ENCODE measurements at places on chromosomes 2 and 18.
A peak's percentile ranks its signal among the peaks of the same experiment; 100 is the strongest.

- DNase-seq, result no peak
These were observed 510.1 kb upstream of the SLC39A10 start for GRCh38 chr2:195146761-195147541.

GRCh38 chr18:30527226-30527625 is 515.3 kb downstream of the DSC3 start:
- peak; percentile 9 for DNase-seq

- no peak for DNase-seq
These were observed 78.9 kb downstream of the UXS1 start for GRCh38 chr2:106115250-106115649.

DNA sequence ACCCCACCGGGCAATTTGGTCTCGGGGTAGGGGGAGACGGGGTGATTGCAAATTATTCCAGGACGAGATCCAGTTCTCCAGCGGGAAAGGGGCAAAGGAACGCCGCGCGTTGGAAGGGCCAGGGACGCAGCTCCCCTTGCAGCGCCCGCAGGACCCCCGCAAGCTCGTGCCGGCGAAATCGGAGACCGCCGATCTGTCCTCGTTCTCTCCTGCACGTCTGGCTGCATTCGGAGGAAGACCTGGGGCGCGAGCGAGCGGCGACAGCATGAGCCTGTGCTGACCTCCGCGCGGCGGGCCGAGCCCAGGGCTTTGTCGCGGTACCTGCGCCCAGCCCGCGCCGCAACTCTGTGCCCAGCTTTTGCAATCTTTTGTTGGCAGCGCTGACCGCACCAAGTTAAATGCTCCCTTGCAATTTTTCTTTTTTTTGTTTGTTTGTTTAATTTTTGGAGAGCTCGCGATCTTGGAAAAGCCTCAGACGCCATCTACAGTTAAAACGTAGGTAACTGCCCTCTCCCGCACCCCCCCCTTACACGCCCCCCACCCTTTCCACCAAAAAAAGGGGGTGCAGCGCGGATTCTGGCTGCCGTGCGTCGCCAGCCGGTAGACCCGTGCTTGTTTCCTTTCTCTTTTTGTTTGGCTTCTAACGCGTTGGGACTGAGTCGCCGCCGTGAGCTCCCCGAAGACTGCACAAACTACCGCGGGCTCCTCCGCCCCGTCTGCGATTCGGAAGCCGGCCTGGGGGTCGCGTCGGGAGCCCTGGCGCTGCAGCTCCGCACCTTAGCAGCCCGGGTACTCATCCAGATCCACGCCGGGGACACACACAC is 667 bp downstream of the TRIB2 start:
- DNase-seq, result peak; percentile 85

DNA sequence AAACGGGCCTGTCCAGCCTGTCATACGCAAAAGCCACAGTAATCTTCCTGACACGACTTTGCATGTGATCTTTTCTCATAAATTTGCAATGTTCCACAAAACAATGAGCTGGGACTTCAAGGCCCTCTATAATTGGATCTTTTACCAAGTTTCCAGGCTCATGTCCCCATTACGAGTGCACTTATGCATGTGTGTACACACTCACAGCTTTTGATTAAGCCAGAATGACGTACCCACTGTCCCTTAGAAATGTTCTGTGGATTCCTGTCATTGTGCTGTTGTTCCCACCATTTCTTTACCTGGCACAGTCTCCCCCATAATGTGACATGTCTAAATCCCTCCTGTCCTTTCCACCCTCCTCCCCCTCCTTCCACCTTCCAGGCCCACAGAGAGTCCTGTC is 19.7 kb upstream of the TMEM247 start:
- DNase-seq, result no peak

DNA sequence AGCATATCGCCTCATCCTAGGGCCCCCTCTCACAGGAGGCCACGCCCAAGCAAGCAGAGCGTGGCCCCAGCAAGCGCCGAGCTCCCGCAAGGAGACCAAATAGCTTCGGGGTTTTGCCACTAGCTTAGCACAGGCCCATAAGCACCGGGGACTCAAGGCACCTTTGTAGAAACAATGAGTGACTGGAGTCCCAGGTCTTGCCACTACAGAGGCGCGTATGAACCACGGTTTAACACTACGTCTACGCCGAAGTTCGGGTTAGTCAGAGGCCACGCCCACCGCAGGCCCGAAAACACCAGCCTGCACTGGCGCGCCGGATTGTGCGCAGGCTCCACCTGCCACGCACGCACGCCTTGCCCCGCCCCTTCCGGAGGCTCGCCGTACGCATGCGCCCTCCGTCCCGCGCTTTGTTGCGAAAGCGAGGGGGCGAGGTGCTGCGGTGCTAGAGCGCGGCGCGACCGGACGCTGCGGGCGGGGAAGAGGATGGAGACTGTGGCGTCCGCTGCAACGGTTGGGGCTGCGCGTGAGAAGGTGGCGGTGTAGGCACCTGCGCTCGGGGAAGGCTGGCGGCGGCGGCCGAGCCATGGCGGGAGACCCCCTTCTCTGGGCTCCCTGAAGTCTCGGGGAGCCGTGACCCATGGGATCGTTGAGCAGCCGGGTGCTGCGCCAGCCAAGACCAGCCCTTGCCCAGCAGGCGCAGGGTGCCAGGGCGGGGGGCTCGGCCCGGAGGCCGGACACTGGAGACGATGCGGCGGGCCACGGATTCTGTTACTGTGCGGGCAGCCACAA is at the start of gene GMCL1:
Gene GMCL1 (plus strand): TSS at position 405 of the 789 bp plus-strand sequence. CDS start 233 bp downstream, at position 638.
- DNase-seq, result peak; percentile 99

- DNase-seq, result no peak
These were observed 431.8 kb upstream of the SPHKAP start for GRCh38 chr2:228613133-228613850.

- no peak for DNase-seq
These were observed 230.8 kb upstream of the LINC00305 start for GRCh38 chr18:64379662-64380061.

DNA sequence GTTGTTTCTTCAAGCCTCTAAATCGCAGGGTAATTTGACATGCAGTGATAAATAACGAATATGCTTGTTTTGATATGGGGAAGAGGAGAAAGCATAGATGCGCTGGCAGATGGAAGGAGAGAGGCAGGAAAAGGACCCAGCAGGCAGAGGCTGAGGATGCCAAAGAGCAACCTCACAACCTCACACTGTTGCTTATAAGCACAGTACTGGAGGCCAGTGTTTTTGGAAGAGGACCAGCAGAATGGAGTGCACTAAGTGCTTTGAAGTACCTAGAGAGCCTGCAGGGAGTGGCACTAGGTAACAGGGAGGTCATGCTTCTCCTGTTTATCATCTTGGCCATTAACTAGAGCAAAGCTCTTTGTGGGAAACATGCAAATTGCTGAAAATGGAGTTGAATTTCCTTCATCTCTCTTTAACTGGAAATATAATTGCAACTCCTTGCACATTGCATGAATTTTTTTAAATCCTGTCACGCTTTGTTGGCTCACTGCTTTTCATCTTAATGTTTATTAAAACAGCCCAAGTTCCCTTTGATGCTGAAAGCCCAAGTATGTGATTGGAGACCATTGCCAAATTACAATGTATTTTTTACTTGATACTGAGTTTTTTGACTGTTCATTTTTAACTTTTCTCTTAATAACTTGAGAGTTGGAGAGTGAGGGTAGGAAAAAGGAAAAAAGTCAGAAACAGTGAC is 236.4 kb downstream of the LRRTM1 start:
- no peak for DNase-seq

GRCh38 chr2:239873656-239874635 is 151.2 kb downstream of the NDUFA10 start:
- DNase-seq, result no peak

DNA sequence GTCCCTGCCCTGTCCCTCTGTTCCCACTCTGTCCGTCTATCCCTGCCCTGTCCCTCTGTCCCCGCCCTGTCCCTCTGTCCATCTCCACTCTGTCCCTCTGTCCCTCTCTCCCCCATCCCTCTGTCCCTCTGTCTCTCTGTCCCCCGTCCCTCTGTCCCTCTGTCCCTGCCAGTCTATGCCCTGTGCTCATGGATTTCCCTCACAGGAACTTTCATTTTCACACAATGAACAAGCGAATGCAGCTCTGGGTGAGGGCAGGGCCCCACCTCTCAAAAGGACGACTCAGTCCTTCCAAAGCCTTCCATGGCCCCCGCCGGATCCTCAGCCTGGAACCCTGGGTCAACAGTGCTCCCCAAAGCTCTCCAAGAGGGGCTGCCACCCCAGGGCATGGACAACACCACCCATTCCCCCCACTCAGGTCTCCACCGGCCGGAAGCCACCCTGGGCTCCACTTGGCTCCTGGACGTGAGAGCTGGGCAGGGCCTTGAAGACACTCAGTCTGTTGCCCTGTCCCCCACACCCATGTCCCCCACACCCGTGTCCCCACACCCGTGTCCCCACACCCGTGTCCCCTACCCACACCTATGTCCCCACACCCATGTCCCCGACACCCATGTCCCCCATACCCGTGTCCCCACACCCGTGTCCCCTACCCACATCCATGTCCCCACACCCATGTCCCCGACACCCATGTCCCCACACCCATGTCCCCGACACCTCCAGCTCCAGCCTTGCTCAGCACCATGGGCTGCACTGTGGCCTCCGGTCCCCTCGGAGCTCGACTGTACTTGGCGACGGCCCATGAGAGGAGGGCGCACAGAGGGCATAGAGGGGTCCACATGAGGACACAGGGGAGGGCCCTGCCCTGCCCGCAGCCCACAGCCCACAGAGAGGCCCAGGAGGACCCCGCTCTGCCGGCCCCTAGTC is 156.0 kb downstream of the PXDN start:
- DNase-seq, result no peak

- DNase-seq, result no peak
These were observed 85.1 kb downstream of the CTAGE1 start for GRCh38 chr18:22332590-22332989.

- DNase-seq, result no peak
These were observed 25.1 kb downstream of the ACVR2A start for GRCh38 chr2:147869934-147870333.

GRCh38 chr2:136156411-136156810 is 38.5 kb upstream of the CXCR4 start:
- no peak for DNase-seq

DNA sequence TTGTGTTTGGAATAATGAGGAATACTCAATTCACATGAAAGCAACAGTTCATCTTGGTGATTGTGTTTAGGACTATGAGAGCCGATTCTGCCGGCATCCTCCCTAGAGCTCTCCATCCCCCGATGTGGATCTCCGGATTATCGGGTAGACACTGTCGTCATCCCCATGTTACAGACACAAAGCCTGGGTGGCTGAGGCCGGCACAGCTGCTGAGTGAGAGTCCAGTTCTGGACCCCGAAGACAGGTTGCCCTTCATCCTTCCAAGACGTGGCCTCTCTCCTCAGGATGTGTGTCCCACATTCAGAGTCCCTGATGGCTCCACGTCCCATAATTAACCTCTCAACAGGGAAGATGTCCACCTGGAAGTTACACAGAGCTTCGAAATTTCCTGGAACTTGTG is 129.3 kb downstream of the HDAC4 start:
- no peak for DNase-seq

GRCh38 chr2:9262671-9263171 is 56.1 kb downstream of the ASAP2 start:
- no peak for DNase-seq

DNA sequence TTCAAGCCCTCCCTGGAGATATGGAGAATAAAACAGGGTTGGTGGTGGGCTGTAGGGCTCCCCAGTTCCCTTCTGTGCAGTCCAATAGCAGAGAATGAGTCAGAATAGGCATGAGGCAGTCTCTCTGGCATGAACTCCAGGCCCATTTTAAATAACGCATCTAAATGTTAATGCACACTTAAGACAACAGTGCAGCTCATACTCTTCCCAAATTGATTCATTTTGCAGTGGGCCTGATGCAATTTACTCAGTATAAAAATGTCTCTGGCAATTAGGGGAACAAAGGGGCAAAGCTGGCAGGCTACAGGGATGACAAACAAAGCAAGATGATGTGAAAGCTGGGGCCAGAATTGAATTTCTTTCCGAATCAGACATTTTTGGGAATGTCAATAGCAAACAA is 402.8 kb downstream of the CLIP4 start:
- DNase-seq, result no peak

DNA sequence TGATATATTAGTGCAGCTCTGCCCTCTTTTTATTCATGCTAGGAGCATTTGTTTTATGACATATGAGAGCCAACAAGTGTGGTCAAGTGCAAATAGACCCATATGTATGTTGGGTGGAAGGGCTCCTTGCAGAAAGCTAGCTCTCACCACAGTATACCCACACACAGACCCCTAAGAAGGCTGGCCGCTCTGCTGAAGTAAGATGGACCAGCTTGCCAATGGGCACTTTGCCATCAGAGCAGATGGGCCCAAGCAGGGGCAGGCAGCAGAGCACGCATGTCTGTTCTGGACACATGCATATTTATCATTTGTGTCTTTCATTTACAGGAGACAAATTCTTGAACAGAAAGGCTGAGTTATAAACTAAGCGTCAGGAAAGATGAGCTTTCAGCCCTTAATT is 187.5 kb upstream of the DTNA start:
- peak; percentile 75 for DNase-seq

DNA sequence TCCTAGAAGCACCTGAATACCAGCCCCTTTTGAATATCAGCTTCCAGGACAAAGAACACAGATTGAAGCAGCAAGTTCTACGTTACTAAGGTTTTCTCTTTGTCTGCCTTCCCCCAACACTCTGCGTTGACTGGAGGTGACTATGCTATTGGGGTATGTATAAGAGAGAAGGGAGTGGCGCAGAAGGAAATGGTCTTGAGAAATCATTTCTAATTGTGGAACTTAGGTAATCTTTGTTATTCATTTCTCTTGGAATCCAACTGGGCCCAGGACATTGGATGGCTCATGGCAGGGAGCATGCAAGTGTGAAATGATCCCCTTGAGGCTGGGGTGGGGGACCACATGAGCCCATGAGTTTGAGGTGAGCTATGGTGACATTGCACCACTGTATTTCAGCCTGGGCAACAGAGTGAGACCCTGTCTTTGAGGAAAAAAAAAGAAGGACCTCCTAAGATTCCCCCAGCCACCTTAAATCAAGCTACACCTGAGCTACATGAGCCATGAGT is 29.7 kb downstream of the XDH start:
- no peak for DNase-seq

- DNase-seq, result no peak
These were observed 1098.0 kb upstream of the ZEB2 start for GRCh38 chr2:145617906-145618305.

DNA sequence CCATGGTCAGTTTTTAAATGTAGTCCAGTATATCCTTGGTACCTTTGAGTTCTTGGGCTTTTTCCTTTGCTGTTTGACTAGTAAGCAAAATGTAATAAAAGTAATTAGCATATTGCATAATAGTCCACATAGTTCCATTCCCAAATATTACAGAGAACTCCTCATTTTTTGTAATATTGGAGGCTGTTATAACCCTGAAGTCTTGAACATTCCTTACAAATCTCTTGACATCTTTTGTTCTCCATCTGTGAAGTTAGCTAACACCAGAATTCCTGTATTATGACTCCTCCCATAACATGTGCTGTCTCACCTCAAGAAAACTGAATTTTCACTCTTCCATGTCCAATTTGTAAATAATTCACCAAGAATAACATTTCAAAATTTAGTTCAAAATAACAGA is 17.1 kb downstream of the CREB1 start:
- no peak for DNase-seq

Data from tongue (tissue), 3 donors.